ENCODE measurements at places on chromosomes 4 and X.
A peak's percentile ranks its signal among the peaks of the same experiment; 100 is the strongest.

DNA sequence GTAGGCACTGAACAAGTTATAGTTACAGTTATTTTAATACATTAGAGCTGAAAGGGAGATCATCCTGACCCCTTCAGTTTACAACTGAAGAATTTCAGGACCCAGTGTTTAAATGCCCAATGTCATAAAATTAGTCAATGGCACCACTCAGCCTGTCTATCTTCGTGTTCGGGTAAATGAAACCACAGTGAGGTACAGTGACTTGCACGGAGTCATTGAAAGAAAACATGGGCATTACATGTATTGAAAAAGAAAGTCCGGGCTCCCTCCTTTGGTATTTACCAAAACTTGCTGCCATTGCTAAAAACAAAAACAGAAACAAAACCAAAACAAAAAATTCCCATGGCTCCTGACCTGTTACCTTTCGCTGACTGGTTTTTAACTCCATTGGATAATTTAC lies 131.7 kb downstream of the SH2D1A start:
- no peak for DNase-seq

GRCh38 chrX:134734466-134734952 lies 76.2 kb upstream of the PLAC1 start:
- peak; percentile 70 for DNase-seq

GRCh38 chr4:17275836-17276235 lies 236.1 kb downstream of the QDPR start:
- DNase-seq = no peak

- no peak for DNase-seq
These were observed 169.9 kb downstream of the BMPR1B start for GRCh38 chr4:94927696-94928095.

- DNase-seq = no peak
These were observed 2182.9 kb upstream of the TENM3 start for GRCh38 chr4:180060159-180060889.

- DNase-seq = no peak
These were observed 1614.4 kb downstream of the PCDH19 start for GRCh38 chrX:98795636-98796035.

- DNase-seq = peak; percentile 22
These were observed 124.2 kb downstream of the CAMK2D start for GRCh38 chr4:113637363-113637762.

GRCh38 chr4:153511104-153511503 lies 44.9 kb downstream of the TMEM131L start:
- DNase-seq = no peak

DNA sequence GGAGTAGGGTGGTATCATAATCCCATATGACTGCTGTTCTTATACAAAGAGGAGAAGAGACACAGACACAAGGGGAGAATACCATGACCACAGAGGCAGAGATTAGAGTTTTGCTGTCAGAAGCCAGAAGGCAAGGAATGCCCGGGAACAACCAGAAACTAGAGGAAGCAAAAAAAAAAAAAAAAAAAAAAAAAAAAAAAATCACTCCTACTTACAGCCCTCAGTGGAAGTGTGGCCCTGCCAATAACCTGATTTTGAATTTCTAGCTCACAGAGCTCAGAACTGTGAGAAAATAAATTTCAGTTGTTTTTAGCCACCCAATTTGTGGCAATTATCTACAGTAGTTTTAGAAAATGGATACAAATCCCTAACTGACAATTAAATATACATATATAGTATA lies 30.4 kb upstream of the UBE2NL start:
- DNase-seq = peak; percentile 15

- peak; percentile 13 for DNase-seq
These were observed 55.4 kb upstream of the ANXA3 start for GRCh38 chr4:78496021-78496643.

DNA sequence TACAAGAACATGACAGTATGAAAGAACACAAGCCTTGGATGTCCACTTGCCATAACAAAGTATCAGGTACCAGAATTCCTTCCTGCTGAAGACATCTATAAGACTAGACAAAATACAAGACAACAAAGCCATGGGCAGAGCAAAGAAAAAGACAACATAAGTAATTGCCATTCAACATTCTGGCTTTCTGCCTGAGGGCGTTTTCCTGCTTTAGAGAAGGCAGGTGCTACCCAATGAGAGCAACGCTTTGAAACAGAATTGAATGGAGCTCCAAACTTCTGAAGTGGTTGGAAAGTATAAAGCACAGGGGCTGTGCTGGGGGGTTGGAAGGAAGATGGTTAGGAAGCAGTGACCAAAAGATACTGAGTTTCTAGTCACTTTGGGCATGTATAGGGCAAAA lies 30.1 kb downstream of the PDE5A start:
- DNase-seq = no peak
